ENCODE measurements at places on chromosomes 12 and 14. TPM values are rescaled to one million over a fixed set of nuclear protein-coding genes. Genes with fewer than 3 reads are reported as not detected.

The SLC16A7 gene
- total RNA-seq, result not detected

The GCN1 gene
- 112 TPM for total RNA-seq

The C12orf50 gene
- not detected for total RNA-seq

The DAO gene
- total RNA-seq, result not detected

The PITPNM2 gene
- total RNA-seq, result 6.2 TPM

The TAS2R8 gene
- total RNA-seq, result not detected

The DDX54 gene
- total RNA-seq, result 86.1 TPM

The CLEC7A gene
- not detected for total RNA-seq

The KCNK10 gene
- total RNA-seq, result not detected
